ENCODE measurements at places on chromosomes 3 and 15. TPM values are rescaled to one million over a fixed set of nuclear protein-coding genes. Genes with fewer than 3 reads are reported as not detected.
A peak's percentile ranks its signal among the peaks of the same experiment; 100 is the strongest.

LSAMP gene
- total RNA-seq: 7.1 TPM

DUOX2 gene
- 8.8 TPM for total RNA-seq

GRCh38 chr3:25335356-25335755 lies 92.7 kb upstream of the RARB start:
- DNase-seq: no peak

TMCO5A gene
- total RNA-seq: not detected

DNA sequence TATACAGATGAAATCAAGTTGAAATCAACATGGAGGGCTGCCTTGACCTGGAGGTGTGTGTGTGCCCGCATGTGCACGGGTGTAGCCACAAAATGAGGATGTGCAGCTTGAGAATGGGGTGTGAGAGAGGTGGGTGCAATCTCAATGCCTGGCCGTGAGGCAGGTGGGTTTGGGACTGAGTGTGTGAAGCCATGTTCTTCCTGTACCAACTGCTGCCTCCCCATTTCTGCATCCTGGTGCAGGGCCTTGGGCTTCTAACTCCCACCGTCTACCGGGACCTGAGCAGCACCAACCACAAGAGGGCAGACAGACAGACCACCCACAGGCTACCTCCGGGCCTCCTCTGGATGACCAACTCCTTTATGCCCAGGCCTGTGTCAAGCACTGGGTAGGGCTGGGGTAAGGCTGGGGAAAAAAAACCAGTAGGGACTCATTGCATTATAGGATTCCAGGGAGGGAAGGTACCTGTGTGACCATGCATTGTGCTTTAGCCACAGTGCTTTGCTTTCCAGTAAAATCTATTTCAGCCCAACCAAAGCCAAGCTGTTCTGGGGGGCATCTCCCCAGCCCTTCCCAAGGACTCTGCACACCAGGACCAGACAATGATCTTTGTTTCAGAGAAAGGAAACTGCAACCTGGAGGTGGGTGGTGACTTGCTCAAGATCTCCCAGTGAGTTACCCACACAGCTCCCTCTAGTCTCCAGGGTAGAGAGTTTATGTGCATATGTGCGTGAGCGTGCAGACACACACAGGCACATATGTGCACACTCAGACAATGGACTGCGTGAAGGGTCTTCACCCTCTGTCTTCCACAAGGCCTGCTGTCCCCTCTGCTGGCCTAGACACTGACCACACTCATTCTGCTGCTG lies 162.2 kb upstream of the TLE3 start:
- no peak for DNase-seq

DNA sequence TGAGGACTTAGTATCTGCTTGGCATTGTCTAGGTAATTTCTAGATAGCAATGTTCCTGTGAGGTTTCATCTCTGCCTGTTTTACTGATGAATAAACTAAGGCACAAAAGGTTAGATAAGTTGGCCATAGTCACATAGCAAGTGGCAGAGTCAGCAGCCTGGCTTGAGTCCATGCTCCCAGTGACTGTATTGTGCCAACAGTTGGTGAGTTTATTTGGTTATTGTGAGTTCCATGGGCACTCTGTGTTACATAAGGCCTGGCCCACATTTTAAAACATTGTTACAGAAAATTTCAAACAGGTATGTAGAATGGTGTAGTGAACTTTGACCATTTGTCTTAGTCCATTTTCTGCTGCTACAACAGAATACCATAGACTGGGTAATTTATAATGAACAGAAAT lies 15.2 kb downstream of the MCM2 start:
- no peak for DNase-seq

DNA sequence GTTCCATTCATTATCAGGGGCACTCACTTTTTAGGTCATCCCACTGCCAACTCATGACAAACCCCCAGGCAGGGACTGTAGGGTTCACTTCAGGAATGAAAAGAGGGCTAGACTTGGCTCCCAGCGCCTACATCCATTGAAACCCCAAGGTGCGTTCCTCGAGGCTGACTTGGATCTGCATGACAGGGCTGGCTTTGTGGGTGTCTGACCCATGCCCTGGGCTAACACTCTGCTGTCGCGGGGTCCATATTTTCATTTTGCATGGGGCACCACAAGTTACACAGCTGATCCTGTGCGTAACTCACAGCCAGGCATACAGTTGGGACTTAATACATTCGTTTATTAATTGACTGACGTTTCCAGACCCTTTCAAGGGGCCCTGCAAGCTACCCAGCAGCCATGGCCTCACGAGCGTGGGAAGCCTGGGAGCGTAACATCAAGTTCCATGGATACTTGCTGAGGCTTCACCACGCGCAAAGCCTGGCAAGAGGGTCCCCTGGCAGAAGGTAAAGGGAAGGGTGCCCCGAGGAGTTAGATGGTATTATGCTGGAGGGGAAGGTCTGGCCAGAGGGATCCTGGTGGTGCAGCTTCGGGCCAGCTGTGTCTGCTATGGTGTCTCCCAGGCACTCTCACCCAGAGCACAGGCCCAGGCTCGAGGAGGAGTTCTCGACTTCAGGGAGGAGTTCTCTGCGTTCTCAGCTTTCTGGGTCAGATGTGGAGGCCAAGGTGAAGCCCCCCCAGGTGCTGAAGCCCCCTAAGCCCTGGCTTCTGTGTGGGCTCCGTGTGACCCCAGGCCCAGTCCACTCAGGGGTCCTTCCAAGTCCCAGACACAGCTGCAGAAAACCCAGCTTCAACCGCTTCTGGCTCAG lies 85.4 kb downstream of the ADAMTS17 start:
- no peak for DNase-seq

DNA sequence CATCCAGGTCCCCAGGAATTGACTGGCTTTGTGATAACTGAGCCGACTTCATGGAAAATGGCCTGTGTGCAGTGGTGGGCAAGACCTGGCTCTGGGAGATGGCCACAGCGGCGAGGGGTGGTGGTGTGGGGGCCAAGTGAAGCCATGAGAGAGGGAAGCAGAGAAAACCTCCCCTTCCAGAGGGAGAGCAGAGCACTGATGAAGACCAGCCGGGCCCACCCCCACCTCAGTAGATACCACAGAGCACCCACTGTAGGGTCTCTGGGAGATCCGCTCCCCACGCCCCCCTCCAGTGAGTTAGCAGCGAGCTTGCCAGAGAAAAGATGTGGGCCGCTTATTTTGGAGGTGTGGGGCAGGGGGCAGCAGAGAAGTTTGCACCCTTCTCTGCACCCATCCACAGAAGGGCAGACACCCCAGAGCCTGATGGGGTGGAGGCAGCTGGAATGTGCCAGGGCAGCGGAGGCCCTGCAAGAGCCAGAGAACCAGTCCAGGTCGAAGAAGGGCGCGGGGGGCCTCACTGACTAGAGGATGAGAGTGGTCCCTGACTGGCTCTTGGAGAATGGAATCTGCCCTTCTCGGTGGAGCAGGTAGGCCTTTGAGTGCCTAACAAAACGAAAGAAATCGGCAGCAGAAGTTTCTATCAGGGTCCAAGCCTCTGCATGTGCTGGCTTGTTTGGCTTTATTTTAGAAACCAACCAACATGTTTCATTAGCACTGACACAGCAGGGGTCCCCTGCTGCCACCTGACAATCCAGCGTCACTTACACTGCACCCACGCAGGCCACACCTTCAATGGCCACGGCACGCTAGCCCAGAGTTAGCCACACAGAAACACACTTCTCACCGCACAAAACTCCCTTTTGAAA lies 28.3 kb downstream of the MELTF start:
- DNase-seq: no peak

LRRC34 gene
- 2.2 TPM for total RNA-seq

DNA sequence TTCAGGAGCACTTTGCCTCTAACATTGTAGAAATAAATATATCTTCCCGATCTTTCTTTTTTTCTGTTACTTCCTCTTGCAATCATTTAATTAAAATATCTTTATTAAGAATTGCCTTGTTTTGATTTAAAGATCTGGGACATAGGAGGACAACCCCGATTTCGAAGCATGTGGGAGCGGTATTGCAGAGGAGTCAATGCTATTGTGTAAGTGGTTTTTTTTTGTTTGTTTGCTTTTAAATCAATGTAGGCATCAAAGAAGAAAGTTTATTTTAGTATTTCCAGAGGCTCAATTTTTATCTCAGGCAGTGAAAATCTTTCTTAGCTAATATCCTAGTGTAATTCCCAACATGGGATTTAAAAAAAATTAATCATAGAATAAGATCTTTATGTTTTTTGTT lies 15.5 kb upstream of the EDEM1 start:
- DNase-seq: no peak

HES1 gene
- 34.3 TPM for total RNA-seq

SPSB4 gene
- 1.5 TPM for total RNA-seq

DNA sequence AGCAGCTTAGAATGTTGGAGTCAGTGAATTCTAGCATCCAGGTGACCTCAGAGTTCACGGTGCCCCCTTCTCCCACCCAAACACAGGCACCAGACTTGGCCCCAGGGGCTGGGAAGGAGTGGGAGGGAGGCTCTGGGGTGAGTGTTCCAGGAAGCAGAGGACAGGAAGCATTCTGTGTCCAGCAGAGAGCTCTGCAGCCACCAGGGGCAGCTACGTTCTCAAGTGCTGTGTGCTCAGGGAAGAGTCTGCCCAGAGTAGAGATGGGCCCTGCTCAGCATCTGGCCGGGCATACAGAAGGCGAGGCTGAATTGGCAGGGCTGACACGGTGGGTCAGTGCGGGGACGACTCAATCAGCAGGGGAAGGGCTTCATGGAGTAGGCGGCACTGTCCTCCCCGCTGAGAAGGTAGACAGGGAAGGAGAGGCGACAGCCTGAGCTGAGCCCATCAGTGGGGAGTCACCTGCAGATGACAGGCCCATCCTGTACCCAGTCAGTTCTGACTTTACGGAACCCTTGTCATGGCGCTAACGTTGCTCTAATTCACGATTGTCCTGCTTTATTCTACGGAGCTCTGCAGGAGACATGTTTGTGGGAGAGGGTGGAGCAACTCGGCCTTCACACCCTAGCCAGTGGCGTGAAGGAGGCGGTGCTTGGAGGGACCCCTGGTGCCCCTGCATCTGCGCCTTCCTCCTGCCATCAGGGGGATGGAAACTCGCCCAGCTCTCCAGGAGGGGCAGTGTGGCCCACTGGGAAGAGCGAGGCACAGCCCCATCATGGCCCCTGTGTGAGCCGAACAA lies 82.2 kb downstream of the C3orf70 start:
- no peak for DNase-seq

DNA sequence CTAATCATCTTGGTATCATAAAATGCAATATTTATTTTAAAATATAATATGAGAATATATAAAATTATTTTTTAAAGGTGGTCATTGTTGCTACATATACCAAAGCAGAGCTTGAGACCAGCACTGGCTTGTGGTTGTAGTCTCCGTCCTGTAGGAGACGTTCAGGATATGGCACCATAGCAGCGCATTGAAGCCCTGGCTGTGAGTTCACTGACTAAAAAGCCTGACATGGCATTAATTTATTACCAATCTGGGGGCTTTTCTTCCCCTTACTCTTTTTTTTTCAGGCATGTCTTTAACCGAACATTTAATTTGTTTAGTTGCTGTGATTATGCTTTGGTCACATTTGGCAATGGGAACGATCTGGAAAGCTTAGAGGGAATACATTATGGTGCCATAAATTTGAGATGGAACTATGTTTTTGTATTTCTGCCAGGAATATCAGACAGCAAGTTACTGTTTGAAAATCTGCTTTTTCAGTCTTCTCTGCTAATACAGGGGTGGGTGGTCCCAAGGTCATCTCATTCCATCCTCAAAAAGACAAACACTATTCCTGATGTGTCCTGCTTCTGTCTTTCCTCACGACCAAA lies 108.5 kb downstream of the ZIC4 start:
- DNase-seq: no peak

RNF13 gene
- 136 TPM for total RNA-seq

- no peak for DNase-seq
These were observed 413.4 kb downstream of the MAGI1 start for GRCh38 chr3:65625305-65625704.

TLR9 gene
- total RNA-seq: not detected

CP gene
- 3.9 TPM for total RNA-seq

- DNase-seq: no peak
These were observed 94.0 kb downstream of the CYP19A1 start for GRCh38 chr15:51244423-51244869.

DNA sequence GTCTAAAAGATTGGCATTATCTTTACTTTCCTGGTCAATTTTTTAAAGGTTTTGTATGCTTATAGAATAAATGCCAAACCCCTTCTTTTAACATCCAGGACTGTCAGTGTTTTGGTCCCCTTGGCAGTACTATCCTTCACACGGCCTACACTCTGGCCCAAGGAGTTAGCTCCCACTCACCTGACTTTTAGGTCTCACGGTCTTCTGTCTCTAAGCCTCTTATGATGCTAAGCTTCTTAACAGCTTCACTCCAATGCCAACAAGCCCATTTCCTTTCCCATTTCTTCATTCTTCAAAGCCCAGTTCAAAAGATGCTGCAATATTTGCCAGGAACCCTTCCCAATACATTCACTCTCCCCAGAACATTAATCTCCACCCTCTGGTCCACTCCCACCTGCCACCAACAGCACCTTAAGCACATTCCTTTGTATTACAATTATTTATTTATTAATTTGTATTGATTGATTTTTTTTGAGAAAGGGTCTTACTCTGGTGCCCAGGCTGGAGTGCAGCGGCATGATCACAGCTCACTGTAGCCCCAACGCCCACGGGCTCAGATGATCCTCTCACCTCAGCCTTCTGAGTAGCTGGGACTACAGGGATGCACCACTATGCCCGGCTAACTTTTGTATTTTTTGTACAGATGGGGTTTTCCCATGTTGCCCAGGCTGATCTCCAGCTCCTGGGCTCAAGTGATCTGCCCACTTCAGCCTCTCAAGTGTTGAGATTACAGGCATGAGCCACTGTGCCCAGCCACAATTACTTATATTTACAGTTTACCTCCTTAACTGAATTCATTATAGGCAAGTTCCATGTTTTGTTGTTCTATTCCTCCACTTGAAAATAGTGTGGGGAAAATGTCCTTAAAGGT lies 27.8 kb downstream of the IFT80 start:
- DNase-seq: peak; percentile 82

GRCh38 chr3:39665441-39665840 lies 144.0 kb upstream of the MYRIP start:
- no peak for DNase-seq

EPHA3 gene
- 3.9 TPM for total RNA-seq

- no peak for DNase-seq
These were observed 52.4 kb upstream of the XRN1 start for GRCh38 chr3:142500211-142500610.

- DNase-seq: no peak
These were observed 70.7 kb upstream of the THBS1 start for GRCh38 chr15:39510001-39510701.

UBAP1L gene
- 4.9 TPM for total RNA-seq

PCCB gene
- 41.8 TPM for total RNA-seq

NEO1 gene
- 27.6 TPM for total RNA-seq

ARGFX gene
- not detected for total RNA-seq

DNA sequence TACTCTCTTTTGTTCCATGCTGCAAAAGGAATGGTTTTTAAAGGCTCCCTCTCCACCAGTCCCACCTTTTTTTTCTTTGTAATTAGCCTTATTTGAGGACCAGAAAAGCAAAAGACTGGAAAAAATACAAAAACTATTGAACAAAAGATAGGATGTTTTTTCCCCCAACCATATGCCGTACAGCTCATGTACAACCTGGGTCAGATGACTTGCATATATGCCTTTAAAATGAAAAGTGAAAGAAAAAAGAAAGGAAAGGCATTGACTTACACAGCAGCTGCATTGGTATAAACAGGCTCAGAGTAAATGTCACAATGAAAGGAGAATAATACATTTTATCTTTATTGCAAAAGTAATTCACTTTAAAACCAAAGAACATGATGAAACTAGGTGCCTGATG lies 69.5 kb upstream of the CMC1 start:
- no peak for DNase-seq

GRCh38 chr3:37144806-37145205 lies 29.6 kb downstream of the LRRFIP2 start:
- DNase-seq: no peak
